NCI-H2227 treated with DMSO at 0.1 percent for 48 hours (cell line): ENCODE measurements at places on chromosomes 7 and 10.

GRCh38 chr10:43134126-43134905 is 3.9 kb upstream of the CSGALNACT2 start:
- no peak for DNase-seq

GRCh38 chr10:5343561-5343960 is 21.2 kb upstream of the UCN3 start:
- no peak for DNase-seq

DNA sequence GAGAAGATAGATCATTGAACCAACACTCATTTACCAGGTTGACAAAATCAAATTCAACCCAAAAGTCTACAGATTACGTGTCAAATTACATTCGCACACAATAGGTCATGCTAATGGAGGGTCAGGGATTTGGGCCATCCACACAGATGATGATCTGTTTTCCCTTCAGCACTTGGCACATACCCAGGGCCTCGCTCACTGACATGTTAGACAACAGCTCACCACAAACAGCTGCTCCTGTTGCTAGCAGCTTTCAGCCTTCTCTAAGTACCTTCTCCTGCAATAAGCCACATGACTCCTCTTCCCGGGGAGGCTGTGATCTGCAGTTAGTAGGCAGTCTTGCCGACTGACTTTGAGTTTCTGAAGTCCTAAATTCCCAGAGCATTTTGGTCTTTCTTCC is 18.4 kb downstream of the NKX2-3 start:
- no peak for DNase-seq

GRCh38 chr10:127450644-127451043 is 98.5 kb upstream of the NPS start:
- DNase-seq: no peak

- DNase-seq: peak; percentile 12
These were observed 112.0 kb downstream of the NPTX2 start for GRCh38 chr7:98729121-98729520.

DNA sequence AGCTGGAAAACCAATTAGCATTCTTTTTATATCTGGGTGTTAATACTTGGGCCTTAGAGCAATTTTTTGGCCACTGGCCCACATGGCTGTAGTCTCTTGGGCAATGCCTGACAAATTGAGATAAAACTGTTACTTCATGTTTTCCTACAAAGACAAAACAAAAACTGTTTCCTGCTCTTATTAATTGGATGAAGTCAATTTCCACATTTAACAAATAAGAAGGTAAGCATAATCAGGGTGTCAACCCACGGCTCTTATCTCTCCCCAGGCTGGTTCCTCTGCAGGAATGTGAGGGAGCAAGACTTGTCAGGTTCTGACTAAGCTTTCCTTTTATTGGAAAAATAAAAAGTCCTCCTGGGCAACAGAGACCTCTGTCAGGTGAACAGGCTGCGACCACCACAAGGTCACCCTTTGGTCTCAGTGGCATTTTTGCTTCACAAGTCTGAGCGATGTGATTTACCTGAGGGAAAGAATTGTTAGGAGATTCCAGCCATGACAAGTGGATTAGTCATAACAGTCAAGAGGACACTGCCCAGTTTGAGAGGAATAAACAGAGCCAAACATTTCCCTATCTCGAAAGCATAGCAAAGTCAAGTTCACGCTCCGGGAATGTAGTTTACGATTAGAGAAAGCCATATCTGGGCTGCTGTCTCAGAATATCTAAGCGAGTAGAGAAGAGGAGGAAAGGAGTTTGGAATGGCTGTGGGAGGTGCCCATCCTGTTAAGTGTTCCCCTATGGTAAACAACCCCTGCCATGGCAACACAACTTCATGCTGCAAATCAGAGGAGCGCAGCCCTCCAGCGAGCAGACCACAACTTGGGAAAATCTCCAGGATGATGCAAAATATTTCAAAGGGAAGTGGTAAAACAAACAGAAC is 144.4 kb downstream of the TES start:
- no peak for DNase-seq

DNA sequence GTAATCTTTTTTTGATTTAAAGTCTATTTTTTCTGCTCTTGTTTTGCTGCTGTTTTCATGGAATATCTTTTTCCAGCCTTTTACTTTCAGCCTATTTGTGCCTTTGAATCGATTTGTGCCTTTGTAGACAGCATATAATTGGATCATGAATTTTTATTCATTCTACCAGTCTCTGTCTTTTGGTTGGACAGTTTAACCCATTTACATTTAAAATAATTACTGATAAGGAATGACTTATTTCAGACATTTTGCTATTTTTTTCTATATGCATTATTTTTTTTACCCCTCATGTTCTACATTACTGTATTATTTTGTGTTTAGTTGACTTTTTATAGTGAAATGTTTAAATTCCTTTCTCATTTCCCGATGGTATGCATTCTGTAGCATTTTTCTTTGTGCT is 99.6 kb downstream of the EXOC4 start:
- no peak for DNase-seq
